ENCODE measurements at places on chromosomes 3 and 15. TPM values are rescaled to one million over a fixed set of nuclear protein-coding genes. Genes with fewer than 3 reads are reported as not detected.

DNA sequence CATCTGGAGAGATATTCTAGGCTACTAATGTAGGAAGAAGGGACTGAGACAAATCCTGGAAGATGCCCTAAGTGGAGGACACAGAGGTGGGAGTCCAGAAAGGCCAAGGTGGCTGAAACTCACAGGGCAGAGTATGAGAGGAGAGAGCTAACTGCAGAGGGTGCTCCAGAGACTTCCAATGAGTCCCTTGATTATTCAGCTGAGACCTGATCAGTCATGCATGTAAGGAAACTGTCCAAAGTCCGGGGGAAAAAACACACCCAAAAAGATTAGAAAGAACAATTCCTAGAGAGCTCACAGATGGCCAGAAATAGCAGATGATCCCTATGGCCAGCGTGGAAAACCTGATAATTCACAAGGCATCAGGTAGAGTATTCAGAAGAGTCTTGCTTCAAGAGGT, 18.7 kb upstream of the FOXP1 start:
- no peak for DNase-seq

GRCh38 chr3:164468055-164468454, 610.2 kb downstream of the SI start:
- DNase-seq: no peak

Gene EXD1
- not detected for total RNA-seq

Gene PAQR5
- 17.7 TPM for total RNA-seq

DNA sequence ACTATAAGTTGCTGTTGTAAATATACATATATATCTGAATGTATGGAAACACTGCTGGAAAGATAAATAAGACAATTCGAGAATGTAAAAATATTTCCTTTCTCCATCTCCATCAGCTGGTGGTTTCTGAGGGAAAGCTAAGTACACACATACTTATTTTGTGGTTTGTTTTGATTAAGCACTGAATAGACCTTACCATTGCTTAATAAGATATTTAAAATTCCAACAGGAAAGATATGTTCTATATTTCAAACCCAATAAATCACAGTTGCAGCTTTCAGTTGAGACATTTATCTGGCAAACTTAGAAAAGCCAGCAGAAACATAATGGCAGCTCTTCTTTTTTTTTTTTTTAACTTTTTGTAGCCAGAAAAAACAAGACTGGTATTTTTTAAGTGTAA, 160.4 kb downstream of the VGLL3 start:
- no peak for DNase-seq

Gene CD200
- total RNA-seq: 6.6 TPM

DNA sequence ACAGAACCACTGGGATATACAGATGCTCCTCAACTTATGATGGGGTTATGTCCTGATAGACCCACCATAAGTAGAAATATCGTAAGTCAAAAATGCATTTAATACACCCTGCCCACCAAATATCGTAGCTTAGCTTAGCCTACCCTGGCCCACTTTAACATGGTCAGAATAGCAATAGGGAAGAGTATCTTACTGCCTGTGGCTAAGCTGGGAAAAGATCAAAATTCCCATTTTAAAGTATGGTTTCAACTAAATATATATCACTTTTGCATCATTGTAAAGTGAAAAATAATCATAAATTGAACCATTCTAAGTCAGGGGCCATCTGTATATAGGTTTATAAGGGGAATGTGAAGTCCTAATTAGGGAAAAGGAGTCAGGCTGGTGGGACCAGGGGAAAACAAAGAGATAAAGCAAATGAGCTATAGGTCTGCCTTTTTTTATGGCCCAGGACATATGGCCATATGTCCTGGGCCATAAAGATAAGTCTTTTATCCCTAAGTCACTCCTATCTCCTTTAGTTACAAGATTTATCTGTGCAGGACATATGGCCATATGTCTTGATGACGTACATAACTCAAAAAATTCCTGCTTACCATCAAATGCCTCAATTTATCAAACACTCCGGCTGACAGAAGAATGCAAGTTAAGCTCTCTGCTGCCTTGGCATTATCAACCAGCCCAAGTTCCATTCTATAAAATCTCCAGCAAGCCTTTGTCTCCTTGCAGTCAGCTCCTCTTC, 11.2 kb downstream of the RTP3 start:
- no peak for DNase-seq

DNA sequence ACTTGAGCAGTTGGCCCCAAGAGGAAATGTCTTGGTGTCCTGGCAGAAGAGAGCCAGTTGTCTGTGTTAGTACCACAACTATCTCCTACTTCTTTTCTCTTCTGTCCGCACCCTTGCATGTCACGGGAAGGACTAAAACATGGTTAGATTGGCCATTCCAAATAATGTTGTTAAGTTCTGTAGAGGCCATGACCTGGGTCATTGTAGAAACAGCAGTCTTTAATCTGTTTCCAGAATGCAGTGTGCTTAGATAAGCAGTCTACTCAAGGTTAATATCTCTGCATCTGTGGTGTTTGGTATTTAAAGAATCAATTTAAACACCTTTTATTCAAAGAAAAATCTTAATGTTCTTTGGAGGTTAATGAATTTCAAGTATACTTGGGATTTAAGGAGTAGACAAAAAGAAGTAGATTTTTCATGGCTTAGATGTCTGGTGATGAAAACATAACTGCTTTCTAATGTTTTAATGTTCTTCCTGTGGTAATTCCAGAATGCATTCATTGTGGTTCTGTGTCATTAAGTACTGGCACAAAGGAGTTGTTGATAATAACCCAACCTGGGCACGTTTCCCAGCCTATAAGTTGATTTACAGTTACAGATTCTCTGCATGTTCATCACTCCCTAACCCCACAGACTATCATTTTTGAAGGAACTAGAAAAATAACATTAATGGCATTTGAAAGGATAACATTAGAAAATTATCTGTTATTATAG, 58.9 kb downstream of the TMEM108 start:
- no peak for DNase-seq

Gene CLRN1
- total RNA-seq: not detected
